ENCODE measurements at places on chromosomes 12 and 14.
A peak's percentile ranks its signal among the peaks of the same experiment; 100 is the strongest.

- DNase-seq = no peak
Observed at GRCh38 chr12:116561181-116561821, 2.1 kb downstream of the MAP1LC3B2 start.

DNA sequence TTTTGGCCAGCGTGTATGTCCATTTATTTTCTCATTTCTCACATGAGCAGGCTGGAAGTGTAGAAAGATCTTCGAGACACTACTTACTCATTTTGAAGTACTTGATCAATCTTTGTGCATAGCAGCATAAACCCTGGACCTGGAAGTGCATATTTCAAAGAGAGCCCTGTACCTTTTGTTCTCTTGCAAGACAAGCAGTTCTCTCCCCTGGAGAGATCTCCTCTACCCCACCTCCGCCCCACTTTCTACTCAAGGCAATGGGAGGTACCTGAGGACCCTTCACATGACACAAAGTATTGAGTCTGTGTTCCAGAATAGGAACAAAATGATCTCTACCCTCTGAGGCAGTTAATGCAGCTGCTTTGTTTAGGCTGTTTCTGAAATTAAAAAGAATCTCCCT lies 27.4 kb upstream of the RASSF3 start:
- DNase-seq = no peak

GRCh38 chr14:68790644-68791077 lies 2.2 kb downstream of the ZFP36L1 start:
- DNase-seq = no peak

GRCh38 chr12:105921872-105922669 lies 216.7 kb downstream of the NUAK1 start:
- DNase-seq = no peak

- peak; percentile 54 for DNase-seq
Observed at GRCh38 chr12:6613015-6613775, 6.0 kb upstream of the CHD4 start.

- DNase-seq = no peak
Observed at GRCh38 chr12:116621194-116621593, 62.0 kb downstream of the MAP1LC3B2 start.

- no peak for DNase-seq
Observed at GRCh38 chr14:105904379-105904778, 378.0 kb downstream of the TMEM121 start.

- no peak for DNase-seq
Observed at GRCh38 chr12:132194556-132194955, 50.3 kb downstream of the NOC4L start.

GRCh38 chr12:19008102-19008501 lies 121.4 kb upstream of the PLEKHA5 start:
- no peak for DNase-seq

DNA sequence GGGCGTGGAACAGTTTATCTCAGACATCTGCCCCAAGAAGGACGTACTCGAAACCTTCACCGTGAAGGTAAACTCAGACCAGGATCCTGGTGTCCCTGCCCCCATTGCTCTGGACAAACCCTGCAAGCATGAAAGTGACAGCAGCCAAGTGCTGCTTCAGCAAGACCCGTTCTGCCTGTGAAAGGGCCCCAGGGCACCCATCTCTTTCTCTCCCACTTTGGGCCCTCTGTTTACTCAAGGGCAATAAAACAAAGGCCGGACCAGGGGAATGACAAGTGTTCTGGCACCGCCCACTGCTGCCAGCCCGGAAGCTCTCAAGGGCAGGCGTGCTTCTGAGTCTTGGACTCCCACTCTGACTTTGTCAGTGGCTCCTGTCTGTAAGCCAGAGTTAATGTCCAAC lies 35.3 kb downstream of the CD9 start:
- DNase-seq = peak; percentile 31

DNA sequence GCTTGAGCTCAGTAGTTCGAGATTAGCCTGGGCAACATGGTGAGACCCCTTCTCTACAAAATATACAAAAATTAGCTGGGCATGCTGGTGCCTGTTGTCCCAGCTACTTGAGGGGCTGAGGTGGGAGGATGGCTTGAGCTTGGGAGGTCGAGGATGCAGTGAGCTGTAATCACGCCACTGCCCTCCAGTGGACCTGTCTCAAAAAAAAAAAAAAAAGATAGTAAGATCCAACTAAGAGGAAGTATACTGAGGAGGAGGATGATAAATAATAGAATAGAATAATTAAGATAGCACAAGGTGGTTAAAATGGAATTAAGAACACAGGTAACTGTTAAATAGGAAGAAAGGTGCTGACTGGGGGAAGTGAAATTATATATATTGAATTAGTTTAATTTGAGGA lies 37.0 kb upstream of the BAZ1A start:
- DNase-seq = no peak

DNA sequence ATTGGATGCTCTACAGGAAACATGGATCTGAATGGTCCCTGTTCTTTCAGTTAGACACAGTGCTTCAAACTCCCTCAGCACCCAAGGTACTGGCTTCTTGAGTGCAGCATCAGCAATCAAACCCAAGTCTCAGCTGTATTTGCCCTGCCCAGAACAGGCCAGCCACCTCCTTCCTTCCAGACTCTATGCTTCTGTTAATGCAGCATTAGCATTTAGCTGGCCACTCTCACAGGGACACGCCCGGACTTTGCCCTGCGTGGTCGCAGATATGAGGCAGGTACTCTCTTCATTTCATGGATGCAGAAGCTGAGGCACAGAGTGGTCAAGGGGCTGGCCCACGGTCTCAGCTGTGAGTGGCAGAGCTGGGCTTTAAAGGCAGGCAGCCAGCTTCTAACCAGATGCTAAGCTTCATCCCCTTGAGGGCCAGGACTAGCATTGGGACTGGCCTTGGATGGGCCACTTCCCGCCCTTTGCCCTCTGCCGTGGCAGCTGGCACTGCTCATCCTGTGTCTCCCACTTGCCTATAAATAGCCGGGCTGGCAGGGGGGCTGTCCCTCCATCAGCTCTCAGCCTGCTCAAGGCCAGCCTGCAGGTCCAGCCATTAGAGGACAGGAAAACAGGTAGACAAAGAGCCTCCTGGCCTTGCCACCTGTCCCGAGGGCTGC lies 1.5 kb upstream of the SLC25A47 start:
- DNase-seq = no peak

- DNase-seq = no peak
Observed at GRCh38 chr14:59032826-59033225, 155.6 kb upstream of the DAAM1 start.

- no peak for DNase-seq
Observed at GRCh38 chr14:102511538-102511937, 2.0 kb upstream of the ANKRD9 start.

GRCh38 chr14:92922883-92923743 lies at the start of gene CHGA:
Gene CHGA, plus strand, starts transcription at chr14:92923150. Its CDS starts 210 bp downstream, at chr14:92923360.
- DNase-seq = no peak

DNA sequence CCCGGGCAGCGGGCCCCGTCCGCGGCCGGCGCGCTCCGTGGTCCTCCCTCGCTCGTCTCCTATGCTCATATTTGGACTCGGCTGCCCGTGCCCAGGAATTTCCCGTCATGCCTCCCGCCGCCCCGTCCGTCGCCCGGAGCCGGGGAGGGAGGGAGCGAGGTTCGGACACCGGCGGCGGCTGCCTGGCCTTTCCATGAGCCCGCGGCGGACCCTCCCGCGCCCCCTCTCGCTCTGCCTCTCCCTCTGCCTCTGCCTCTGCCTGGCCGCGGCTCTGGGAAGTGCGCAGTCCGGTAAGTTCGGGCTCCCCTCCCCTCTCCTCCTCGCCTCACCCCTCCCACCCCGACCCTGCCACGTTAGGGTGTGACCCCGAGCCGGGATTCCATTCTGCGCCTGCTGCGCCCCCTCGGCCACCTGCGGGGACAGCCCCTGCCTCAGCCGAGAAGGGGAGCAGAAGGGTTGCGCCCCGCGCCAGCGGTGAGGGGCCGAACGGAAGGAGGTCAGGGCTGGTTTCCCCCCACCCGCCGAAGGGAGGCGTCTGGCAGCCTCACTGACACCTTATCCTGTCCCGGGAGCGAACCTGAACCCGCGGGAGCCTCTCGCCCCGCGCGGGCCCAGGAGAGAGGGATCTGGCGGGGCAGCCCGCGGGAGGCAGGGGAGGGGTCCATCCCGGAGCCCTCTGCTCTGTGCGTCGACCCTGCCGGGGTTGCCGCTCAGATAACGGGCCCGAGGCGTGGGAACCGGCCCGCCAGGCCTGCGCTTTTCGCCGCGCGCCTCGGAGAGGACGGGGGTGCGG lies at the start of gene MSRB3:
TSS of gene MSRB3 (plus strand) at position 108 of the 793 bp plus-strand sequence. CDS start 29,897 bp downstream, outside the sequence.
- no peak for DNase-seq

- DNase-seq = no peak
Observed at GRCh38 chr12:95055057-95055456, 18.4 kb downstream of the NR2C1 start.

DNA sequence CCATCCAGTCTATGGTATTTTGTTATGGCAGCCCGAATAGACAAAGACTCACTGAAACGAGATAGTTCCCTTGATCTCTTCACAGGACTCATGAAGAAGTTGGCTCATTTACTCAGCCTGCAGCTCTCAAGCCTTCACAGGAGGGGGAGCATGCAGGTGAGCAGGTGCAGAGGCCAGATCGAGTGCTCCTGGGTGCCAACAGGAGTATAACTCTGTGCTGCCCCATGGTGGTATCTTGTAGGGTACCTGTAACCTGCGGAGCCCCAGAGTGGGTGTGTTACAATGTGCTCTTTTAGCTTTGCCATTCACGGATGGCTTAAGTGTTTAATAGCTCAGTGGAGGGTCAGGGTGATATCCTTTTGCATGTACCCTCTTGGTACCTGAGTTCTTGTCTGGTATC lies 159.5 kb downstream of the METTL25 start:
- no peak for DNase-seq

DNA sequence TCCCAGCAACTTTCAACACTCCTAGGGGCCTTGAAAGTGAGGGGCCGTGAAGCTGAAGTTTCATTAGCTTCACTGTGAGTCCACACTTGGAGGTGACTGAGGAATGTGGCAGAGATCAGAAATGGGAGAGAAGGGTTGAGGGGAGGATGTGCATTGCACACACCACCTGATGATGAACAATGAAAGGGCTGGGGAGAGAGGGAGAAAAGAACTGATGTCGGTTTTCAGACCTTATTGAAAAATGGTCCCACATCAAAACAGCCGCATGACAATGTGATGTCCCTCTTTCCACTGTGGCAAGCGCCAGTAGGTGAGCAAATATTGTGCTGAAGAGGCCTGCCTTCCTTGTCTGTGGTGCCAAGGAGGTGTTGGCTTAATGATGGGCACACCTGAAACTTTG lies 32.3 kb upstream of the ATP23 start:
- no peak for DNase-seq

DNA sequence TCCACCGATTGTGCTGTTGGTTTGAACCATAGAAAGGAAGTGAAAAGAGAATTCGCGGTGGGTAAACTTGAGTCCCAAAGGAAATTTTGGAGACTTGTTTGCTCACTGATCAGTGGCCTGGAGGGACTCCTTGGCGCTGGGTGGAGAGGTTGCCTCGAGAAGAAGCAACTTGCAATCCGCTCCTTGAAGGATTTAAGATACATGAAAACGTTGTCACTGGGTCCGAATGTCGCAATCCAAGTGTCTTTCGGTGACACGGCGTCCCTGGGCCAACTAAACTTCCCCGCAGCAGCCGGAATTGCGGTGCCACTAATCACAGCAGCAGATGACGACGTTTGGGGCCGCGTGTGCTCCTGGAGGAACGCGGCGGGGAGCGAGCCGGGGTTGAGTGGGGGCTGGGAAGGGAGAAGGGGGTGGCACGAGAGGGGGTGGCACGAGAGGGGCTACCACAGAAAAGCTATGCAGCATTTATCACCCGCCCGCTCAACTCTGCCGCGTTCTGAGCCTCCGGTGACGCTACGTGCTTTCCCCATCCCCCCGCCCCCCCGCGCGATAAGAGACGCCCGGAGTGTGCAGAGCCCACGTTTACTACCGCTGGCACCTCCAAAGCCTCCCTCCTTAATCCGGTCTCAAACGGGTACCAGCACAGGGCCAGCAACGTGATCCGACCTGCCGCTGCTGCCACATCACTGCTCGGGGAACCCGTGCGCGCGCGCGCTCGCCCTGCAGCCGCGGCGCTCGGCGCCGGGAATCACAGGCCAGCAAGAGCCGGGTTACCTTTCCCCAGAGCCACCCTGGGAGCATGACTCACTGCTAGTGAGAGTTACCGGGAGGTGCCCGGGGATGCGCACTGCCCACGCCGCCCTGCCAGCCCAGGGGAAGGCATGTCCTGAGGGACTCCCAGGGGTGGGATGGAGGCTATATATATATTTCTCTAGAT lies 833 bp upstream of the BHLHE41 start:
- no peak for DNase-seq

- DNase-seq = no peak
Observed at GRCh38 chr12:19994968-19995367, 373.4 kb upstream of the PDE3A start.

- no peak for DNase-seq
Observed at GRCh38 chr12:77344651-77345050, 279.3 kb upstream of the E2F7 start.

- peak; percentile 46 for DNase-seq
Observed at GRCh38 chr12:57175428-57176138, 28.2 kb upstream of the LRP1-AS start.

- no peak for DNase-seq
Observed at GRCh38 chr12:28543021-28543890, 353.0 kb downstream of the CCDC91 start.

DNA sequence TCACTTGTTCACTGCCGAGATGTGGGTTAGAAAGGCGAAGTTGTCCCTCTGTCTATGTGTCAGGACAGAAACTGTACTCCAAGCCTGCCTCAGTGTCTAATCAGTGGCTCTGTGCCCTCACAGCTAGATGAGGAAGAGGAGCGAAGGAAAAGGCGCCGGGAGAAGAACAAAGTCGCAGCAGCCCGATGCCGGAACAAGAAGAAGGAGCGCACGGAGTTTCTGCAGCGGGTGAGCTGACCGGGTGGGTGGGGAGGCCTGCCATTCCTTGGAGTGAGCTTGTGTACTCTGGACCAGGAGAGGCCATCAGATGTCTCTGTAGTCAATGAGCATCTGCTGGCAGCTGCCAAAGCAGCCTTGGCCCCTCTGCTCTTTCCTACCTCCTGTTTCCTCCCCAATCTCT lies 33.5 kb downstream of the JDP2 start:
- no peak for DNase-seq

GRCh38 chr14:89215114-89215513 lies 201.9 kb downstream of the FOXN3 start:
- no peak for DNase-seq

DNA sequence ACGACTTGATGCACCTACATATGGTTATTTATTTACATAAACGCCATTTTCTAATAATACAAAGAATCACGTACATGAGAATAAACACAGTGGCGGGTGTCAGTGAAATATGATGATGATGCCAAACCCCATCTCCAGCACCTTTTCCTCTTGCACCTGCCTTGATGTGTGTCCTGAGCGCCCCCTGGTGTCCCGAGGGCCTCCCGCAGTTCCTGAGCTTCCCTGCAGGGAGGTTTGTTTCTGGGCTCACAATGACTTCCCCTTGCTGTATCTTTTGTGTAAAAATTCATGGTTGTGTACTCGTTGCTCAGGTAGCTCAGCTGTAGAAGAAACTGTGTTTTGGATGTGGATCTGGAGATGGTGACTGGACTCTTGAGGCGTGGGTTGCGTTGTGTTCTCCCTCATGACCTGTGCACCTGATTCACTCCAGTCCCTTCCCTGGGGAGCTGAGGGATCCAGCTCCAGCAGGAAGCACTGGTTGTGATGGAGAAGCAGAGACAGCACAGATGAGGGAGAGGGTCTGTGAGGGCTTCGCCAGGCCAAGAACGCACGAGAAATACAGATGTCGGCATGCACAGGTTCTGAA lies 1037.8 kb downstream of the TMEM121 start:
- no peak for DNase-seq

GRCh38 chr12:8675591-8676036 lies 13.0 kb upstream of the MFAP5 start:
- no peak for DNase-seq
